Right renal cortex interstitium (tissue), 3 donors: ENCODE measurements at places on chromosomes 1 and 21. TPM values are rescaled to one million over a fixed set of nuclear protein-coding genes. Genes with fewer than 3 reads are reported as not detected.

DNA sequence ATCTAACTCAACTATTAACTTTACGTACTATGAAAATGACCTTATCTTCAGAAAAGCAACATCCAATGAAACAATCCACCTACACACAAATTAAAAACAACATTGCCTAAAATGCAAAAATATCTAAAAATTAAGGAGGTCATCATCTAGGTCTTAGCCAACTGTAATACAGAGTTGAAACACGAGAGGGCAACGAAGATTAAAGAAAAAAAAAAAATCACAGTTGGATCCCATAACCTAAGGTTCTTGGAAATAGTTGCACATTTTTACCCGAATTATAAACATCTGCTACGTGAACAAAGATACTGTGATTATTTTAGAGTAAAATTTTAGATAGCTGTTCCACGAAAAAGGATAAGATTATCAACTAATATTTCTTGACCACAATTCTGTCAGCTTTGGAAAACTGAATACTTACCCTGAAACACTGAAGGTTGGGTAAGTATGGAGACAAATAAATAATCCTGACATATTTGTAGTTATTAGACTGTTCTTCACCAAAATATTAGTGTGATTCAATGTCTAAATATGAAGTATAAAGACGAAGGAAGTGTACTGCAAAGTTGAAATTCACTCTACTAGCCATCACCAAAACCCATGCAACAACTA lies 88.0 kb upstream of the AK4 start:
- DNase-seq: no peak

DNA sequence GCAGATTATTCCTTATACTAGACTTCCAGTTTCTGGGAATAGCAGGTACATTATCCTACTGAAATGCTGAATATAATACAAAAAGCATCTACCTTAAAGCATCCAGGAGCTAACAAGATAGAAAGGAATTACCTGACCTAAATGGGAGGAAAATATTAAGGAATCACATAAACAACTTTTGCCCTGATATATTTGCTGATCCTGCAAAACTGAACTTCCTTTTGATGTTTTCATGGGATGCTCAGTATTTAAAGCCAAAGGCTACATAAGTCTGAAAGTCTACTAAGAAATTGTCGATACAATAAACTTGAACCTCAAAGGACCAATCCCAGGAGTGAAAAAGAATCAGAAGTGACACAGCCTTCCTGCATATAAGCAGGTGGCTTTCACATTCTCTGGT lies 85.6 kb upstream of the C1orf21 start:
- no peak for DNase-seq

DNA sequence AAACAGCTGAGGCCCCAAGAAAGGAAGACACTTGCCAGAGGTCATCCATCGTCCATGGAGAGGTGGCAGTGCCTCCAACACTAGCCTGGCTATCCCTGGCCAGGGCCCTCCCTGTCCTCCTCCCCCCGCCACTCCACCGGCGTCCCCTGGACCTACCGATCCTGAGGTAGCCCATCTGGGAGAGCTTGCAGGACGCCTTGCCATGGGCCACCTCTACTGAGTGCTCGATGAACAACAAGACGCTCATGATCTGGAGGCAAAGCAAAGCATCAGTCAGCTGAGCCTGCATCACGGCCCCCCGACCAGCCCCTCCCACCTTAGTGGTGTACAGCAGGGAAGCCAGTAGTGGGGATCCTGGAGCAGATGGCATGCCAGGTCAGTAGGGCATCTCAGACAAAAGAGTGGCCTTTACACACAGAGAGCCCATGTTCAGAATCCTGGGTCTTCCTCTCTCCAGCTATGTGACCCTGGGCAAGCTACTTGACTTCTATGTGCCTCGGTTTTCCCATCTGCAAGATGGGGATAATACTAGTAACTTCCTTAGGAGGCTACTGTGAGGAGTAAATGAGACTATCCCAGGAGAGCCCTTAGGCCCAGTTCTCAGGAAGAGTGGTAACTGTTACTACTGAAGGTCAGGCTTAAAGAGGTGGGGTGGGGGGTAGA lies 15.1 kb downstream of the LAPTM5 start:
- DNase-seq: no peak

DNA sequence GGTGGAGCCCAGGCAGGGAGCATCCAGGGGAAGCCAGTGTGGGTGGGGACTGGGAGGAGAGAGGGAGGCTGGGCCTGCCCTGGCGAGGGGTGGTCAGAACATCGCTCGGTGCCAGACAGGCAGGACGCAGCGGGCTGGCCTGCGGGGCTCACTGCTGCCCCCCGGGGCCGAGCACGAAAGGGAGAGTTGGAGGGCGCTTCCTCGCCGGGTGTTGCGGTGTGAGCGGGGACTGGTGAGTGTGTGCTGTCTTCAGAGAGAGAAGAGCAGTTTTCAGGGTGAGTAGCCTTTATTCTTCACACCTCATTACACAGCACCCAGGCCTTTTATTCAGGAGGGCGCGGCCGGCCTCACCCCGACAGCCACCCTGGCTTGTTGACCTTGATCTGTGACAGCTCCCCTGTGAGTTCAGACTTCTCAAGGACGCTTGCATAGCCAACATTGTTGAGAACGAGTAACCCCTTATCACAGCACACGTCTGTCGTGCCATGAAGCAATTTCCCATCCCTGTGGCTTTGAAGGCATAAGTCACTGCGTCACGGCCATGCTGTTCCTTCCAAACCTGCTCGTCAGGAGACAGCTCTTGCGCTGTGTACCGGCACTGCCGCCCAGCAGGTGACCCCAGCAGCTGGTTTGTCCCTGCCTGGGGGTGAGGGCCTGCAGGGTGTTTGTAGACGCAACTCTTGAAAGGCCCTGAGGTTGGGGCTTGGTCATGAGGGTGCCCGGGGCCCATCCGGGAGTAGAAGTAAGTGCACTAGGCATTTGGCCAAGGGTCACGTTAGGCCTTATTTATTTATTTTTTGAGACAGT lies 54.6 kb downstream of the PRKCZ start:
- DNase-seq: no peak

DNA sequence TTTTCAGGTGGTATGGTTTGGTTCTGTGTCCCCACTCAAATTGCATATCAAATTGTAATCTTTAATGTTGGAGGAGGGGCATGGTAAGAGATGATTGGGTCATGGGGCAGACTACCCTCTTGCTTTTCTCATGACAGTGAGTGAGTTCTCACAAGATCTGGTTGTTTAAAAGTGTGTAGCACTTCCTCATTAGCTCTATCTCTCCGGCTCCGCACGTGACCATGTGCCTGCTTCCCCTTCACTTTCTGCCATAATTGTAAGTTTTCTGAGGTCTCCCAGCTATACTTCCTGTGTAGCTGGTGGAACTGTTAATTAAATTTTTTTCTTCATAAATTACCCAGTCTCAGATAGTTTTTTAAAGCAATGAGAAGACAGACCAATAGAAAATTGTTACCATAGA lies 843.2 kb downstream of the AMY1C start:
- no peak for DNase-seq

STIL gene
- 9.3 TPM for polyA plus RNA-seq

- no peak for DNase-seq
These were observed 20.9 kb upstream of the CCSAP start for GRCh38 chr1:229363723-229364122.

DNA sequence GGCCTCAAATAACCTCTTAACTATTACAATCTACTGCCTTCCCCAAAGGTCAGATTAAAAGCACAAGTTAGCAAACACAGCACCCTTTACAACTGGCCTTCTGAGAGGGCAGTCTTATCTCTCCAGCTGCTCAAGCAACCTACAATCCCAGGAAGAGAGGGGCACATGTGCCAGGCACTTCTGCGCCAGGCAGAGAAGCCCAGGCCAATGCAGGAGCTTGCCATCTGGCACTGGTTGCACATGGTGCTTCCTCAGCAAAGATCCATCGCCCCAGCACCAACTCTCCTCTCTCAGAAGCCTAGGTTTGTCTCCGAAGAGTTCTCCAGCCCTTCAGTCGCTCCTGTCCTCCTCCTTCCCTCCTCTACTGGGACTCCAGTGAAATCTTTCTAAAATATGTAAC lies 2.5 kb downstream of the STK40 start:
- no peak for DNase-seq

EFNA3 gene
- polyA plus RNA-seq: 6.5 TPM
